ENCODE measurements at places on chromosomes 5 and 9.

GRCh38 chr5:40678460-40679147 lies 1.1 kb upstream of the PTGER4 start:
- peak overlapping the region; percentile 86 for H3K4me3 ChIP-seq
- no peaks in the 10 kb centered on the region for H3K4me1 ChIP-seq
- H3K36me3 ChIP-seq, result no peaks in the 10 kb centered on the region
- DNase-seq, result no peak
- H3K27ac ChIP-seq, result peak overlapping the region; percentile 80

- no peaks in the 10 kb centered on the region for H3K4me1 ChIP-seq
- no peak overlapping the region for H3K4me3 ChIP-seq
- no peaks in the 10 kb centered on the region for H3K27me3 ChIP-seq
- H3K27ac ChIP-seq, result no peak overlapping the region
- no peak for DNase-seq
- H3K36me3 ChIP-seq, result no peaks in the 10 kb centered on the region
These were observed 64.3 kb upstream of the BOD1 start for GRCh38 chr5:173680660-173681242.

GRCh38 chr5:136174021-136174659 lies 18.8 kb downstream of the SMIM32 start:
- no peaks in the 10 kb centered on the region for H3K4me1 ChIP-seq
- no peak overlapping the region for H3K4me3 ChIP-seq
- H3K27ac ChIP-seq, result no peak overlapping the region
- peaks cover 83% of the 10 kb centered on the region for H3K36me3 ChIP-seq
- H3K27me3 ChIP-seq, result no peaks in the 10 kb centered on the region

- no peak for DNase-seq
- no peaks in the 10 kb centered on the region for H3K4me1 ChIP-seq
- H3K4me3 ChIP-seq, result no peak overlapping the region
- no peaks in the 10 kb centered on the region for H3K27me3 ChIP-seq
These were observed 131.1 kb upstream of the CNTLN start for GRCh38 chr9:17003576-17004240.

DNA sequence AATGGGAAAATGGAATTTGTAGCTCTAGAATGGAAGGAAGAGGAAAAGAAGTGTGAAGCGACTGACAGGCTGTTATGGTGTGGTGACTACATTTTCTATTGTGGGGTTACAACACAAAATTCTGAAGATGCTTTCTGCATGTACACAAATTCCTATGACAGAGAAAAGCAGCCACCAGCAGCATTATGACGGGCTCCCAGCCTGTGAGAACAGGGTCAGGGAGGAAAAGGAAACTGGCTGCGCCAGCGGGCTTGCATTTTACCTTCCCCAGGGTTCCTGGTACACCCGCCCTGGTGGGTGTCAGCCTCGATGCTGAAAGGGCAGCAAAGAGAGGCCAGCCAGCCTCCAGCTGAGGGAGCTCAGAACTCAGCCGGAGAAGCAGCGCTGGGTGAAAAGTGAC lies 41.0 kb downstream of the DDX31 start:
- H3K27me3 ChIP-seq, result no peaks in the 10 kb centered on the region
- H3K4me1 ChIP-seq, result no peaks in the 10 kb centered on the region
- DNase-seq, result no peak
- H3K4me3 ChIP-seq, result no peak overlapping the region
- peaks cover 75% of the 10 kb centered on the region for H3K36me3 ChIP-seq

DNA sequence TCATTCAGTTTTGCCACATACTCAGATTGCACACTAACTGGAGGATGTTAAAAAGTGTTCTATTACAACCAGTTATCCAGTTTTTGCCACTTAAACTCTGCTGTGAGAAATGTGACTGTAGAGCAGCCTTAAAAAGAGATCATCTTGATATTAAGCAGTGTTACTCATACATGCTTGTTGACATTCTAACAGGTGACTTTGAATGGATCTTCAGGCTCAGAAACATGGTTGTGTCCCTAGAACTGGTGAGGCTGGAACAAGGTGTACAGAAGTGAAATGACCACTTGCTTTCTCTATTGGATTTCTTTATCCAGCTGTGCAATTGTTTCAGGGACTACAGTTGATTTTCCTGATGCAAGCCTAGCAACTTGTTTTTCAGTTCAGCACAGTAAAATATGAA lies 166.1 kb upstream of the CCDC152 start:
- DNase-seq, result no peak
- H3K36me3 ChIP-seq, result no peaks in the 10 kb centered on the region
- H3K4me1 ChIP-seq, result peaks cover 54% of the 10 kb centered on the region
- peak overlapping the region; percentile 16 for H3K27ac ChIP-seq

DNA sequence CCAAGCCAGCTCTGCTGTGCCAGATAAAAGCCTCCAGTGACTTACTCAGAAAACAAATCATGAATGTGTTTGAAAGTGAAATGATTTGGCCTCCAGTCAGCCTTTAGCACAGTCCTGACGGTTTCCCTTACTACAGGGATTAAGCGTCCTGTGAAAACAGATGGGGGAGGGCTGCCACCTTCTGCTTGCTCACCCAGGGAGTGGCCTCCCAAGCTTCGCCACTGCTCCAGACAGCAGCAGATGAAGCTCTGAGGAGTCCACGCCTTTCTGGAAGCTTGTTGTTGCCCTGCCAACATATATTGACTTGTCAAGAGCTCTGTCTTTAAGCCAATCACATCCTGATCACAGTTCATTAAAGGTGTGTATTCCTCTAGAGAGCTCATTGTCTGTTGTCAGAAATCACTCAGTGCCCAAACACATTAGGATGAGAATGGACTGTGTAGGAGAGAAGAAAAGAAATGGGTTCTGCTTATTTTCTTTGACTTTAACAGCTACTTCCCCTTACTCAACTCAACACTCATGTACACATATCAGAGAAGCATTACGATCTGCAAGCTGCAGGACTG lies 4.9 kb upstream of the FYB1 start:
- DNase-seq, result no peak
- H3K36me3 ChIP-seq, result no peaks in the 10 kb centered on the region
- no peaks in the 10 kb centered on the region for H3K27me3 ChIP-seq
- H3K4me3 ChIP-seq, result no peak overlapping the region
- no peaks in the 10 kb centered on the region for H3K4me1 ChIP-seq

GRCh38 chr5:95184924-95185323 lies 100.0 kb downstream of the MCTP1 start:
- no peak overlapping the region for H3K27ac ChIP-seq
- DNase-seq, result no peak
- H3K36me3 ChIP-seq, result no peaks in the 10 kb centered on the region
- no peaks in the 10 kb centered on the region for H3K27me3 ChIP-seq
- no peaks in the 10 kb centered on the region for H3K4me1 ChIP-seq
- H3K4me3 ChIP-seq, result no peak overlapping the region

DNA sequence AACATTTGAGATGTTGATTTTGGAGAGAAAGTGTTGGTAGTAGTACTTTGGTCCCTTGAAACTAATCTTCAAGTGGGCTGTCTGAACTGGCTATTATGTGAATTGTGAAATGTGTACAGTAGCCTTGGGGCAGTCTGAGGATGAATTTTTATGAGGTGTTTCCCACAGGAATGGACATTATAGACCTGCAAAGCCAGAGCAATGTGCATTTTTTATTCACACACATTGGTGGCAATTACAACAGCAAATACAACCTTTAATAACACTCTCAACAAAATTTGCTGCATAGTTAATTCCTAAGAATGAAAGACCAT lies 147.0 kb downstream of the PAM start:
- no peak for DNase-seq
- H3K4me1 ChIP-seq, result peaks cover 5% of the 10 kb centered on the region
- H3K27ac ChIP-seq, result no peak overlapping the region
- peaks cover 4% of the 10 kb centered on the region for H3K36me3 ChIP-seq
- no peak overlapping the region for H3K4me3 ChIP-seq

GRCh38 chr9:125049212-125050049 lies 93.9 kb downstream of the SCAI start:
- no peaks in the 10 kb centered on the region for H3K27me3 ChIP-seq
- peaks cover 4% of the 10 kb centered on the region for H3K36me3 ChIP-seq
- no peak overlapping the region for H3K27ac ChIP-seq
- H3K4me1 ChIP-seq, result no peaks in the 10 kb centered on the region

DNA sequence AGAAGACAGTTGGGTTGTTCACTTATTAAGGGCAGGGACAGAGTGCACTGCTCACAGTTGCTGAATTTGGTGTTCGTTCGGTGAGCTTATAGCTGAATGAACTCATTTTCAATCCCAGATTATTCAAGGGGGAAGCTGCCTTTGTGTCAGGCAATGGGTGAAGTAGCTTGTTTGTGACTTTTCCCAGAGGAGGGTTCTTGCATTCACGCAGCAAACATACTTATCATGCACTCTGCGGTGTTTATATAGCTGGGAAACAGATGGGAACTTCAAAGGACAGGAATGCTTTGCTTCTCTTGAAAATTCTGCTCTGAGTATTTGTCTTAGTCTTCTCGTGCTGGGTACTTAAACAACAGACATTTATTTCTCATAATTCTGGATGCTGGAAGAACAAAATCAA lies 64.7 kb upstream of the ABCA1 start:
- H3K27me3 ChIP-seq, result no peaks in the 10 kb centered on the region
- no peak for DNase-seq
- H3K27ac ChIP-seq, result peak overlapping the region; percentile 92
- H3K36me3 ChIP-seq, result no peaks in the 10 kb centered on the region
- H3K4me3 ChIP-seq, result no peak overlapping the region
- peaks cover 28% of the 10 kb centered on the region for H3K4me1 ChIP-seq

DNA sequence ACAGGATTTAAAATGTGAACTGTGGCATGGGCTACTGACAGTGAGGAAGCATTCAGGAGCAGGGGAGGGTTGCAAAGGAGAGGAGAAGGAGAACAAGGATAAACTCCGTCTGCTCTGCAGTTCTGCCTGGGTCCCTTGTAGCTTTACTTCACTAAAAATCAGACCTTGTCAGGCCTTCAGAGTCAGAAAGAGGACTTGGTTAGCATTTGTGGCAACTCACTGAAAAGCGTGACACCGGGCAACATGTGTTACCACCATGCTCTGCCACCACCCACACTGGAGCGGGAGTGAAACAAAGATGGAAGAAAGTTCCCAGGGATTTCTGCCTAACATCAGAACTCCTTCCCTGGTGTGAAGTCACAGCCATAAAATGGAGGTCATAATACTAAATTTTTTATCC lies 19.3 kb downstream of the FYB1 start:
- H3K4me1 ChIP-seq, result no peaks in the 10 kb centered on the region
- no peak for DNase-seq
- no peaks in the 10 kb centered on the region for H3K27me3 ChIP-seq
- no peak overlapping the region for H3K4me3 ChIP-seq
- no peaks in the 10 kb centered on the region for H3K36me3 ChIP-seq

- peaks cover 72% of the 10 kb centered on the region for H3K4me1 ChIP-seq
- H3K27ac ChIP-seq, result no peak overlapping the region
- DNase-seq, result no peak
- H3K4me3 ChIP-seq, result no peak overlapping the region
- H3K27me3 ChIP-seq, result no peaks in the 10 kb centered on the region
- no peaks in the 10 kb centered on the region for H3K36me3 ChIP-seq
These were observed 20.8 kb downstream of the MARCHF6 start for GRCh38 chr5:10374046-10375022.

GRCh38 chr5:129094924-129095899 lies 663 bp downstream of the ISOC1 start:
- no peaks in the 10 kb centered on the region for H3K36me3 ChIP-seq
- peaks cover 47% of the 10 kb centered on the region for H3K4me1 ChIP-seq
- peak; percentile 75 for DNase-seq
- H3K27me3 ChIP-seq, result no peaks in the 10 kb centered on the region
- peak overlapping the region; percentile 95 for H3K27ac ChIP-seq

DNA sequence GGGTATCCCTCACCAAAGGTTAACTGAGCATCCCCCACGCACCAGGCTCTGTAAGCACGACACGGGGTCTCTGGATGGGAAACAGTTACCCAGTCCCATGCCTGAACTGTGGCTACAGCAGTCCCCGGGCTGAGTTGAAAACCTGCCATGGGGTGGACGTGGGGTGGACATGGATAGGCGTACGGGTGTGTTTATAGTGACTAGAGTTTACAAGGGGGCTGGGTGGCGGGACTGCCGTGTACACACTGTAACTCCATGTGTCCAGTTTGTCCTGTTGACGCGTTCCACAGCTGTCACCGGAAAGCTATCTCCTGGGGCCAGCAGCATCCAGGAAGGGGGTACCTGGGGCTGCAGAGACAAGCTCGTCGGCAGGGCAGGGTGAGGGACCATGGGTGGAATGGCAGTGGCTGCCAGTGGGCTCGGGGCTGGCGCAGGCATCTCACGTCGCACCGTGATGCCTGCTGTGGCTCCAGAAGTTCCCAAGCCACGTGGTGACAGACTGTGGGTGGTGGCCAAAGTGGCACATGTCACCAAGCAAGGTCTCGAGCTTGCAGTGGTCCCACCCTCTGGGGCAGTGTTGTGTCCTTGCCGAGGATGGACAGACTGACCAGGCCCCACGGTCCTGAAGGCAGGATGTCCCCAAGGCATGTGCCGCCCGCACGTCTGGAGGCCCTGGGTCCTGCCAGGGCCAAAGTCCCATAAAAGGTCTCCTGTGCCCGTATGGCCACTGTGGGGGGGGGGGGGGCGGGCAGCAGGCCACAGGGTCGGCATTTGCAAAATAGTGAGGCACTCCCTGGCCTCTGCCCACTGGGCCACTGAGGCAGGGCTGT lies 29.3 kb upstream of the RNF130 start:
- H3K27ac ChIP-seq, result no peak overlapping the region
- DNase-seq, result no peak
- no peaks in the 10 kb centered on the region for H3K4me1 ChIP-seq

DNA sequence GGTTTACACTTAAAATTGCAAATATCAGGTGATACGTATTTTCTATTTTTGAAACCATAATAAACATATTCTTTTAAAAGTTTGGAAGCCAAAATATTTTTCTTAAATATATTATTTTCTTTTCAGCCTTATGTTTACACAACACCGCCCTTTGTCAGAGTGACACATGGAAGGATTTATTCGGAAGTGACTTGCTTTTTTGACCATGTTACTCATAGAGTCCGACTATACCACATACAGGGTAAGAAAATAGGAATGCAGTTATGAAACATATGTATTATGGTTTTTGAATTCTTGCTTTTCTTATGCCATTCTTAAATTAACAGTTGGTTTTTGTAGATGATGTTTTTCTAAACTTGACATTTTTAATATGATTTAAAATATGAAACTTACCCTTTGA lies 133.9 kb downstream of the MAN2A1 start:
- H3K27me3 ChIP-seq, result no peaks in the 10 kb centered on the region
- H3K4me1 ChIP-seq, result no peaks in the 10 kb centered on the region
- H3K4me3 ChIP-seq, result no peak overlapping the region

DNA sequence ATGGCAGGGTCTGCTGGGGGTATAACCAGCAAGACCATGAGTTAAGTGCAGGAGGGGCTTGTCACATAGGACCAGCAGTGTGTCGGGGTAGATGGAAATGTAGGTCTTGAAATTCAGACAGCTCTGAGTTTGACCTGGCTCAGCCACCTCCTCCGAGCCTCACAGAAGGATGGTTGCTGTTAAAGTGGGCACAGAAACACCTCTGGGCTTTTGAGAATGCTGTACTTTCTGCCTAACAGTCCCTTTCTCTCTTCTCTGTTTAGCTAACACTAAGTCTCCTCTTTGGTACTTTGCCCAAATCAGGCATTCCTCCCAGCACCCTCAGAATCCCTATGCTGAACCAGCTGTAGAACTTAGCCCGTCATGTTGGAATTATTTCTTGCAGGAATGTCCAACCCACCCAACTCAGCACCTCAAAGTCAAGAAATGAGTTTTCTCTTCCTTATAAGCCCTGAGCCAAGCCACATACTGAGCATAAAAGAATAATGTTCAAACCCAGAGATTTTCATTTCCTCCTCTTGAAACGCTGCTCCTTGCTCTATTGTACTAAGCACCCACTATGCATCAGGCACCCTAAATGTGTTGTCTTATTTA lies 41.7 kb upstream of the MATR3 start:
- no peak overlapping the region for H3K4me3 ChIP-seq
- no peaks in the 10 kb centered on the region for H3K27me3 ChIP-seq
- DNase-seq, result no peak
- H3K36me3 ChIP-seq, result no peaks in the 10 kb centered on the region

- H3K27ac ChIP-seq, result peak overlapping the region; percentile 64
- no peak for DNase-seq
- no peaks in the 10 kb centered on the region for H3K4me1 ChIP-seq
- no peaks in the 10 kb centered on the region for H3K27me3 ChIP-seq
- H3K4me3 ChIP-seq, result no peak overlapping the region
These were observed 51.5 kb downstream of the HRH2 start for GRCh38 chr5:175709276-175709781.

Data from heart left ventricle (tissue), 16 donors.